ENCODE measurements at places on chromosomes 2 and 18.

DNA sequence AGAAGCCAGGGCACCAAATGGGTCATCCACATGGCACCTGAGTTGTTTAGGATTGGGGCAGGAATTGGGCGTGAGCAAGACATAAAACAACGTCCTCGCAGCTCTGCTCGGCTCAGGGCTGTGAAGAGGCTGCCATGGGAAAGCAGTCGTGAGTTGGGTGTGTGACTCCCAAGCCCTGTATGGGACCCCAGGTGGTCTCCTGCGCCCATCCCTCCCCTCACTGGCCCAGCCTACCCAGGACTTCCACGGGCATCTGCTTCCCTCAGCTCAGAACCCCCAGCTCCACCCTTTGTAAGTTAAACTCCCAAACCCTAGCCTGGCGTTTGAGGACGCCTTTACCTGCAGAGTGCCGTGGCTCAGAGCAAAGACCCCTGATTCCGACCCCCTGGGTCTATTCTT, 23.2 kb upstream of the HPCAL1 start:
- peak; percentile 41 for DNase-seq

GRCh38 chr2:172282944-172283343, 144.4 kb upstream of the ITGA6 start:
- no peak for DNase-seq

GRCh38 chr2:112814278-112814677, 22.3 kb downstream of the IL1B start:
- DNase-seq: no peak

- no peak for DNase-seq
Observed at GRCh38 chr18:59650266-59650820, 46.9 kb downstream of the CCBE1 start.

GRCh38 chr2:45930396-45930792, 278.9 kb downstream of the PRKCE start:
- DNase-seq: no peak
